Stimulated activated CD4-positive, alpha-beta T cell treated with anti-CD3 and anti-CD28 coated beads, Interleukin-4, amount 100 ng/mL, for 48 hours (primary cell): ENCODE measurements at places on chromosomes 11 and 22.
A peak's percentile ranks its signal among the peaks of the same experiment; 100 is the strongest.

DNA sequence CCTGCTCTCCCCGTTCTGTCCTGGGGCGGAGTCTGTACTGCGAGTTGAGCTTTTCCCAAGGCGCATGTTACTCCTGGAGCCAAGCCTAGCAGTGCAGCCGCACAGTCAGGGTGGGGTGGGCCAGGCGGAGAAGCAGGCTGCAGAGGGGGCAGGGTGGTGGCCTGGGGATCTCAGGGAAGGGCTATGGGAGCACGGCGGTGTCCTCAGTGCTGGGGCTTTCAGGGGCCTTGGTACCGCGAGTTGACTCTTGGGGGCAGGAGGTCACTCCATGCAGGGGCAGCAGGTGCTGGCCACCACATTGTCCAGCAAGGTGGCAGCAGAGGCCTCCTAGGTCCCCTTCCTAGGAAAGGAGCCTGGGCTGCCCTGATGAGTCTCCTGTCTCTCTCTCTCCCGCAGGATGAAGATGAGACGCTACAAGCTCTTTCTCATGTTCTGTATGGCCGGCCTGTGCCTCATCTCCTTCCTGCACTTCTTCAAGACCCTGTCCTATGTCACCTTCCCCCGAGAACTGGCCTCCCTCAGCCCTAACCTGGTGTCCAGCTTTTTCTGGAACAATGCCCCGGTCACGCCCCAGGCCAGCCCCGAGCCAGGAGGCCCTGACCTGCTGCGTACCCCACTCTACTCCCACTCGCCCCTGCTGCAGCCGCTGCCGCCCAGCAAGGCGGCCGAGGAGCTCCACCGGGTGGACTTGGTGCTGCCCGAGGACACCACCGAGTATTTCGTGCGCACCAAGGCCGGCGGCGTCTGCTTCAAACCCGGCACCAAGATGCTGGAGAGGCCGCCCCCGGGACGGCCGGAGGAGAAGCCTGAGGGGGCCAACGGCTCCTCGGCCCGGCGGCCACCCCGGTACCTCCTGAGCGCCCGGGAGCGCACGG lies 14.9 kb upstream of the MIEF1 start:
- no peak for DNase-seq

DNA sequence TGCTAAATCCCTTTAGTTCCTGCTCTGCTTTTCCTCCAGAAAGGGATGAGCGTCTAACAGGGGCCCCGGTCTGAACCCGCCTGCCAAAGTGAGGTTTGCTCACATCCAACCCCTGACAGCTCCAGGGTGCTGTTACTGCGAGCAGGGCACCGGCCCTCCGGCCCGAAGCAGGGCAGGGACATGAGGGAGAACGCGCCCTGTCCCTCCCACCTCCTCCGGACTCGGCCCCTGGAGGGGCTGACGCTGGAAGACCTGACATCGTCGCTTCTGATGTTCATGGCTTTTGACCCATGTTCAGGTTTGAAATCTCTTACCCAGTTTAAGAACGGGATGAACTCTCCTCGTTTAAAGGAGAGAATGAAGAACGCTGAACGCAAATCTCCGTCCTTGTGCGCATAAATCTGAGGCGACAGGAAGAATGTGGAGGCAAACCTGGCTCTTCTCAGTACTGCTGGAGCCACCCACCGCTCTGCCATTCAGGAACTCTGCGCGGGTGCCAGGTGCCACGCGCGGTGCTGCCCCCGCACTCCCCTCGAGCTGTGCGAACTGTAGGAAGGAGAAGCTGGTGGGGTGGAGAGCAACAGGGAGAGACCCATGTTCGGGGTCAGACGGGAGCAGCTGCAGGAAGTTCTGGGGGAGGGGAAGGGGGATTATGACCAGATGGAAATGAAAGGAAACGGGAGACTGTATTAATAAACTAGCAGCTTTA lies 826 bp upstream of the EEF1G start:
- no peak for DNase-seq

DNA sequence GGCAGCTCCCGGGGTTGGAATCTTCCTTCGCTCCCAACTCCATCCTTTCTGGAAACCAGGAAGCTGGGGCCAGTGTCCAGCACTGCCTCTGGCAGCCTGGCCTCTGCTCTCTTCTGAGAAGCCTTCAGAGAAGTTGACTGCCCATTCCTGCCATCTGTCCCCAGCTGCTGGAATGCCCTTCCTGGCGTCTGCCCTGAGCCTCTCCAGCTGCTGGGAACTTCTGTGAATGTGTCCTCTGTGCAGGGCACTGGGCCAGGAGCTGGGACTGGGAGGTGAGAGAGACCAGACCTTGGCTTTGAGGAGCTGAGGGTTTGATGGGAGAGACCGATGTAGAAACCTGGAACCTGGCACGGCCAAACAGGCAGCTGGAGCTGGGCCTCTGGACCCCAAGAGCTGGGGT lies 5.9 kb upstream of the SOX10 start:
- no peak for DNase-seq

- DNase-seq = peak; percentile 24
These were observed 486 bp downstream of the NAP1L4 start for GRCh38 chr11:2991452-2992233.

DNA sequence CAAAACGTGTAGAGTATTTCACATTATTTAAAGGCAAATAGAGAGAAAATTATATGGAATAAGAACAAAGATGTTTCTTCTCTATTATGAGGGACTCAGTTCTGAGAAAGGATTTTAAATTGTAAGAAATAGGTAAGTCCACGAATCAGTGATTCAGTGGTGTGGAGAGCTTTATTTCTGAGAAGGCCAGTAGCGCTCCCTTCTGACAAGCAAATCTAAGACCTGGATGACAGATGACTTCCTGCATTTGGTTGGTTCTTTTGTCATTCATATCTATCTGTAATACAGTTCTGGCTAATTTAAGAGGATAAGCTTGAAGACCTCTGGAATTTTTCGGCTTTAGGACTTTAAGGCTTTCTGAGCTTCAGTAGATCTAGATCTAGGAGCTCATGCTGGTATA lies 7.0 kb downstream of the CD3E start:
- no peak for DNase-seq

DNA sequence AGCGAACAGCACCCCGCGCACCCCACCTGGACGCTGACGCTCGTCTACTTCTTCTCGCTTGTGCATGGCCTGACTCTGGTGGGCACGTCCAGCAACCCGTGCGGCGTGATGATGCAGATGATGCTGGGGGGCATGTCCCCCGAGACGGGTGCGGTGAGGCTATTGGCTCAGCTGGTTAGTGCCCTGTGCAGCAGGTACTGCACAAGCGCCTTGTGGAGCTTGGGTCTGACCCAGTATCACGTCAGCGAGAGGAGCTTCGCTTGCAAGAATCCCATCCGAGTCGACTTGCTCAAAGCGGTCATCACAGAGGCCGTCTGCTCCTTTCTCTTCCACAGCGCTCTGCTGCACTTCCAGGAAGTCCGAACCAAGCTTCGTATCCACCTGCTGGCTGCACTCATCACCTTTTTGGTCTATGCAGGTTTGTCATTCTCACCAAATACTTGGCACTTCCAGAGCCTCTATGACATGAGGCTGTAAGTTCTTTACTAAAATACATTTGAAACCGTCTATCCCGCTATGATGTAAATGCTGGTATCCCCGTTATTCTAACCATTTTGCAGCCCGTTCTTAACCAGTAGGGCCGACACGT lies 535 bp downstream of the AQP11 start:
- no peak for DNase-seq

- DNase-seq = no peak
These were observed 114.7 kb upstream of the OR4B1 start for GRCh38 chr11:48101958-48102357.

GRCh38 chr11:93166862-93167261 lies 30.9 kb downstream of the SLC36A4 start:
- DNase-seq = no peak

DNA sequence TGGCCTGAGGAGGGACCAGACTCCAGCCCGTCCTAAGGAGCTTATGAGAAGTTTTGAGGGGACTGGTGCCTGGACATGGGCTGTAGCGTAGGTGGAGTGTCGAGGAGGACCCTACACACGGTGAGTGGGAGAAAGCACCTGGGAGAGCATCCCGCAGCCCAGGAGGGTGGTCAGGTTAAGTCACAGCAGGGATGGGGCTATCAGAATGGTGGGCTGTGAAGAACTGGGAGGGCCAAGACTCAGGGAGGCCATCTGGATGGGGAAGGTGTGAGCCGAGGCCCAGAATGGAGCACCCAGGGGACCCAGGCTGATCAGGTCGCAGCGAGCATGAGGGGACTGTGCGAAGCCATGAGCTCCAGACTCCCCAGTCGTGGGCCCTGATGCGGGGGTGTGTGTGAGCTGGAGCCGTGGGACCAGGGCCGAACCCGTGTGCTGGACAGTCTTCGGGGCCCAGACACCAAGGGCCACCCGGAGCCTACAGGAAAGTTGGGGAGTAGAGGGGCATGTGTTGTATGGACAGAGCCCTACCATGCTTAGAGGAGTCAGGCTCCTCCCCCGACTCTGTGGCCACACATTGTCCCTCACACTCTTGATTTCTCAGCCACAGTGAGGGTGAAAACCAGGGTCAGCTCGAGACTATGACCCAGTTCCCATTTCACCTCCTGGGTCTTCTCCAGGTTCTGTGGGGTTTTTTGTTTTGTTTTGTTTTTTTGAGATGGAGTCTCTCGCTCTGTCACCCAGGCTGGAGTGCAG lies 54.3 kb downstream of the BCR start:
- DNase-seq = no peak

GRCh38 chr22:47631571-47632102 lies 869.2 kb downstream of the TBC1D22A start:
- DNase-seq = no peak

- DNase-seq = no peak
These were observed 57.8 kb upstream of the RCN1 start for GRCh38 chr11:32033067-32033466.

GRCh38 chr11:68904248-68904847 lies 657 bp downstream of the IGHMBP2 start:
- peak; percentile 12 for DNase-seq

DNA sequence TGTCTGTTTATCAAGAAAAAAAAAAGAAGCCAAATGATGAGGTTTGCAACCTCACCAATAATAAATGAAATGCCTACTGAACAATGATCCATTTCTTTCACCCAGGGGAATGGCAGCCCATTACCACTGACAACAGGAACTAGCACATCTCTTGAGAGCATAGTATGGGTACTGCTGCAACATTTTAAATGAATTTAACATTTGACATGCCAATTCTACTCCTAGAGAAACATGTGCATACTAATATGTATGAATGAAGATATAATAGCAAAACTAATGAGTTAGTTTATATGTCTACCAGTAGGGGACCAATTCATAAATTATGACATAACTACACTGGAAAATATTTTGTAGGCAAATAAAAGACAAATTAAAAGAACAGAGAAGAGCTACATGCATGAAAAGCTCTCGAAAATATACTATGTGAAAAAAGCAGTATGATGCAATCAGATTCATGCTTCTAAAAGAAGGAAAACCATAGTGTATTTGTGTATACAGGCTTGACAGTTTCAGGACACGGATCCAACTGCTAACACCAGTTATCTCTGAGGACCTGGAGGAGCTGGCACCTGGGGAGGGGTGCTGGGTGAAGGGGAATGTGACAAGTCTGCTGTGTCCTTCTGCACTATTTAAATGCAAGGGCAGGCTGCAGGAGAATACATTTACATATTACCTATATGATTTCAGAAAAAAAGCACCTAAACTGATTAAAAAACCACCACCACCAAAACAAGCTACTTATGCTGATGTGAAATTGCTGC lies 6.9 kb downstream of the SMCO4 start:
- DNase-seq = no peak

DNA sequence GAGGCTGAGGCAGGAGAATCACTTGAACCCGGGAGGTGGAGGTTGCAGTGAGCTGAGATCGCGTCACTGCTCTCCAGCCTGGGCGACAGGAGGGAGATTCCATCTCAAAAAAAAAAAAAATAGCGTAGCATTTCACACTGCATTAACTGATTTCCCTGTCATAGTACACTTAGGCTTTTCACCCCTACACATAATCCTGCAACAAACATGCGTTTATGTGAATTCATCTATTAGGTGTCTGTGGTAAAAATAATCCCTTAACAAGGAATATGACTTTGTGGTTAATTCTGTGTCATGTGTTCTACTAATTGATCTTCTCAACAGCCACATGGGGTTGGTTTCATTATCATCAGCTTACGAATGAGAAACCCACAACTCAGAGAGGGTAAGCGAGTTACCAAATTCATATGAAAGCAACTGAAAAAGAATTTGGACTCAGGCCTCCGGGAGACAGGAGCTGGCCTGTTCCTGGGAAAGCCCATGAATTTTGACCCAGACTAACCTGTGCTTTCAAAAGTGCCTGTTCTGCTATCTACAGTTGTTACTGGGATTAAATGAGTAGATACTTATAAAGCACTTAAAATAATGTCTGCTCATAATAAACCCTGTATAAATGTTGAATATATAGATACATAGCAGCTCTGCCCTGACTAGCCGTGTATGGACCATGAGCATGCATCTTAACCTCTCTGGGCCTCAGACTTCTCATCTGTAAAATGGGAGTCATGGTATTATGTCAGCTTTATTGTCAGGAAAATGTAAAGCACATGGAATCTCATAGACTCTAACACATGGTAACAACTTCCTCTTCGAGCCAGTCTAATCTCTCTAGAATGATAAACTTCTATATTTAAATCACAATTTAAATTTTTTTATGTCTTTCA lies 36.6 kb downstream of the KCNJ1 start:
- DNase-seq = no peak

- peak; percentile 39 for DNase-seq
These were observed 25.6 kb upstream of the SUSD2 start for GRCh38 chr22:24155627-24156140.

GRCh38 chr11:72039031-72039855 lies 40.5 kb downstream of the IL18BP start:
- no peak for DNase-seq

DNA sequence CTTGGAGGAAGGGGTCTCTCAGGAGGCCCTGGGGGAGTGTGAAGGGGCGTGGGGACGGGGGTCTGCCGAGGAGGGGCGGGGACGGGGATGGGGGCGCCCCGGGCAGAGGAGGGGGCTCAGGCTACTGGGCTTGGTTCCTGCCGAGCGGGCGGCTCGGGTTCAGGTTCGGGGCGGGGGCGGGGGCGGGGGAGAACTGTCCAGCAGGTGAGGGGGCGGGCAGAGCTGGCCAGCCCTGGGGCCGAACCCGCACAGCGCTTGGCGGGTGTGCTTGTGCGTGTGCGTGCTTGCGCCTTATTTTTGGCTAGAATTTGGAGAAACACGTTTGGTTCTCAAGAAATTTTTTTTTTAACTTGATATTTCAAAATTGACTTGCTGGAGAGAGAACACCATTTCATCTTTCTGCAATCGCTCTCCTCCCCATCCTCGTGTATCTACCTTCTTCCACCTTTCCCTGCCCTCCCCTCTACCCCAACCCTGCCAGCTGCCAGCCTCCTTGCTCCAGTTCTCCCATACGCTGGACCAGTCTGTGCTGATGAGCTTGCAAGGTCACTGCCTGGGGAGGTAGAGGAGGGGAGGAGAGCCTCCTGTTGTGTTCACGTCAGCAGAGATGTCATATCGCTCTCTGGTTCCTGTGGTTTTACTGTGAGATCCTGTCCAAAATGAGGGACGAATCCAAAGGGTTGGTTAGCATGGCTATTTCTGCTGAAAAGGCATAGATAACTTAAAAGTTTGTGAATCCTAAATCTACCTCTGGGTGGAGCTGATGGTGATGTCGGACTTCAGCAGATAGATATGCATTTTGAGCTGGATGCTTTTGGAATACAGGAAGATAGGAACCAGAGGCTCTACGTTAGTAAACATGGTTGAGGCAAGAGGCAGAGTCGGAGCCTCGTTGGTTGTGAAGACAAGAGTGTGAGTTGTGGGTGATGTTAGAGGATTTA lies 668 bp downstream of the MADD start:
- no peak for DNase-seq

GRCh38 chr11:78170413-78170812 lies 18.0 kb downstream of the KCTD21 start:
- DNase-seq = no peak
